GM23248 (cell line): ENCODE measurements at places on chromosomes 6 and 20. TPM values are rescaled to one million over a fixed set of nuclear protein-coding genes. Genes with fewer than 3 reads are reported as not detected.
A peak's percentile ranks its signal among the peaks of the same experiment; 100 is the strongest.

DNA sequence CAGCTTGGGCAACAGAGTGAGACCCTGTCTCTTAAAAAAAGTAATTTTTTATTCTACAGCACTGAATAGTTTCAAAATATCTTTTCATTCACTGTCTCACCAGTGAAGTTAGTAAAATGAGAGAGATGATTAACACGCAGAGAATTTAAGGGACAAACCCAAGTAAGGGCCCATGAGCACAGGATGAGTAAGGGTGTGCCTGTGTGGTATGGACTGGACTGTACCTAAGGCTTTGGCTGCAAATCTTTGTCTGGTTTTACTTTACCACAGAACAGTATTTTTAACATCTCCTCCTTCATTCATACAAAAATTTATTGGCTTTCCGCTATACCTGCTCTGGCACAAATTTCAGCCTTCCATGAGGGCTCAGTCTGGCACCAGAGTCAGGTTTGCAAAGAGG lies 433.3 kb downstream of the UTRN start:
- no peaks in the 10 kb centered on the region for H3K27me3 ChIP-seq
- peaks cover 26% of the 10 kb centered on the region for H3K4me1 ChIP-seq
- peak overlapping the region; percentile 38 for H3K27ac ChIP-seq
- DNase-seq, result peak; percentile 78

- no peak overlapping the region for H3K4me3 ChIP-seq
- DNase-seq, result no peak
- H3K27ac ChIP-seq, result no peak overlapping the region
- peaks cover 9% of the 10 kb centered on the region for H3K4me1 ChIP-seq
- H3K36me3 ChIP-seq, result no peaks in the 10 kb centered on the region
These were observed 96.7 kb downstream of the SYCP2 start for GRCh38 chr20:59836767-59837166.

- H3K4me3 ChIP-seq, result no peak overlapping the region
- H3K4me1 ChIP-seq, result peaks cover 12% of the 10 kb centered on the region
- H3K27me3 ChIP-seq, result no peaks in the 10 kb centered on the region
- no peak overlapping the region for H3K27ac ChIP-seq
These were observed 392.9 kb downstream of the PLCB1 start for GRCh38 chr20:8525017-8525343.

GRCh38 chr6:111307275-111307858 lies 175.7 kb downstream of the REV3L start:
- H3K27me3 ChIP-seq, result no peaks in the 10 kb centered on the region
- H3K27ac ChIP-seq, result no peak overlapping the region

Gene BTNL2
- total RNA-seq, result not detected in 2 replicates

Gene GCM1
- not detected in 2 replicates for total RNA-seq

Gene TMEM200A
- 43.3 and 47.0 TPM in 2 replicates for total RNA-seq
